ENCODE measurements at places on chromosomes 12 and 14.

DNA sequence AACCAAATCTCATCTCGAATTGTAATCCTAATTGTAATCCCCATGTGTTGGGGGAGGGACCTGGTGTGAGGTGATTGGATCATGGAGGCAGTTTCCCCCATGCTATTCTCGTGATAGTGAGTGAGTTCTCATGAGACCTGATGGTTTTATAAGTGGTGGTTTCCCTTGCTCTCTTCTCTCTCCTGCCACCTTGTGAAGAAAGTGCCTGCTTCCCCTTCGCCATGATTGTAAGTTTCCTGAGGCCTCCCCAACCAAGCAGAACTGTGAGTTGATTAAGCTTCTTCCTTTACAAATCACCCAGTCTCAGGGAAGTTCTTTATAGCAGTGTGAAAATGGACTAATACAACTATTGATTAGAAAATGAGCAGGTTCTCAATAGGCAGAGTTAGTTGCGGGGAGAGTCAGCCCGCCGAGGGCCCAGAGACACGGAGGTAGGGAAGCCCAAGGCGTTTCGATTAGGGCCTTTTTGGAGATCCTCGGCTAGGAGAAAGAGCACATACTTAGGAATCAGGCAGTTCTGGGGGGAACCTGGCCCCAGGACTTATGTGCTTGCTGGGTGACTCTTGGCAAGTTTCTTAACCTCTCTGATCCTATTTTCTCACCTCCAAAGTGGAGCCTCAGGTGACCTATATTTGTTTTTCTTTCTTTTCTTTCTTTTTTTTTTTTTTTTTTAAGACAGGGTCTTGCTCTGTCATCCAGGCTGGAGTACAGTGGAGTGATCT is 65.7 kb downstream of the MVK start:
- no peak for DNase-seq

DNA sequence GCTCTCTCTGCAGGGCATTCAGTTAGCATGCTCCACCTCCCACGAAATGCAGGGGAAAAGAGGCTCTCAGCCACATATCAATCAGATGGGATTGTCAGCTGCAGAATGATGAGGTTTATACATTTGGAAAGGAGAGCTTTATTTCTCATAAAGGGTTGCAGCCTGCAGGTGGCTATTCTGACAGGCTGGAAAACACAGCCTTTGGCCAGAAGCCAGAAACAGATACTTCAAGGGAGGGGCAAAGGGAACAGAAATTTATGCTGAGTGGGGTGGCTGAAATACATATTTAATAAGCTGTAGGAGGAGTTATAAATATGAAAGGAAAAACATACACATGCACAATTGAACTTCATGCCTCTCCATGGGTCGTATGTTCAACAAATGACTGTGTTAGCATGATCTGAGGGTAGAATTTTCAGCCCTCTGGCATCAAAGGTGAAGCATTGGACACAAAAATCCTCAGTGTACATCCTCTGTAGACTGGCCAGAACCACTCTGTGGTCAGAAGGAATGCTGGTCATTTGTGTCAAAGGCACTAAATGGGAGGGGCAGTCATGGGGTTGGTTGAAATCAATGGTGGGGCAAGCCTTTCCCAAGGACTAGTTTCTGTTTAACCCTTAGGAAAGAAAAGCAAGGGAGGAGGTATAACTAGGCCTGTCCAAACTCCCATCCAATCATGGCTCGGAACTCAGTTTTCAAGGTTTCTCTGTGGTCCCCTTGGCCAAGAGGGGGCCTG is 62.4 kb downstream of the TMX1 start:
- DNase-seq: no peak

- DNase-seq: no peak
Measured at GRCh38 chr12:65817866-65818265, 6.4 kb upstream of the HMGA2 start.

DNA sequence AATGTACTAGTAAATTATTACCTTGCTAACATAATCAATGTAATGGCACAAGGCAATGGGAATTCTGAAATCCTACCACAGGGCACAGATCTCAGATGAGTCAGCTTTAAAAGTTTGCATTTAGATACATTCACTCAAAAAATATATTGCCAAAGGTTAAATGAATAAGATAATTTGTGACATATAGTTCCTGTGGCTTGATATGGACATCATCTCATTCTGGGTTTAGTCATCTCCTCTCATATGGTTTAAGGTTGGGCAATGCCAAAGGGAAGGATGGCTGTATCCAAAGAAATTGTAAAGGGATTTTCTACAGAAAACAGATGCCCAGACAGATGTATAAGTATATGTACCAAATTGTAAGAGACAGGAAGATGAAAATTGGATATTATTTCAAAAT is 1065.0 kb downstream of the LRFN5 start:
- no peak for DNase-seq

DNA sequence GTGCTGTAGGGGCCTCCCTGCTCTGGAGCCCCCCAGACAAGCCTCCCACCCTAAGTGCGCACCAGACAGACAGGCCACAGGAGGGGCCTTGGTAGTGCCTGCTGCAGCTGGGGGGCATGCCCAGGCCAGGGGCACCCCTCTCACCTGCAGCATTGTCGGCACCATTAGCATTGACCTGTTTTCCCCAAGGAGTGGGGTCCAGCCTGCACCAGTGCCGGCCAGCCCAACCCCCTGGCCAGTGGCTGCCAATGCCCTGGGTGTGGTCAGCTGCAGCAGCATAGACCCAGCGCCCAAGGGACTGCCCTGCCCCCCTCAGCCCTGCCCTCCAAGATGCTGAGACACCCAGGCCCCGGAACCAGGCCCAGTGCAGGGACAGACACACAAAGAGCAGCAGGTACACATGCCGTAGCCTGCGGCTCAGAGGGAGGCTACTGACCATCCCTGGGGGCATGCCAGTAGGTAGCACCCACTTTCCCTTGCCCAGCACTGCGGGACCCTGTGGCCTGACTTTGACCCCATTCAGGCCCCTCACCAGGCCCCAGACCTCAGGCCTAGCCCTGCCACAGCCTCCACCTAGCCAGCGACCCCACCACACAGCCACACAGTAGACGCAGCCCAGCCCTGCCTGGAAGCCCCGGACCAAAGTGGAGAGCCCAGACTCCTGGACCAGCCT is 1.0 kb downstream of the AHNAK2 start:
- no peak for DNase-seq

- DNase-seq: no peak
Measured at GRCh38 chr12:131147894-131148293, 194.2 kb downstream of the ADGRD1 start.

- DNase-seq: no peak
Measured at GRCh38 chr12:76259106-76259505, 89.1 kb downstream of the BBS10 start.

DNA sequence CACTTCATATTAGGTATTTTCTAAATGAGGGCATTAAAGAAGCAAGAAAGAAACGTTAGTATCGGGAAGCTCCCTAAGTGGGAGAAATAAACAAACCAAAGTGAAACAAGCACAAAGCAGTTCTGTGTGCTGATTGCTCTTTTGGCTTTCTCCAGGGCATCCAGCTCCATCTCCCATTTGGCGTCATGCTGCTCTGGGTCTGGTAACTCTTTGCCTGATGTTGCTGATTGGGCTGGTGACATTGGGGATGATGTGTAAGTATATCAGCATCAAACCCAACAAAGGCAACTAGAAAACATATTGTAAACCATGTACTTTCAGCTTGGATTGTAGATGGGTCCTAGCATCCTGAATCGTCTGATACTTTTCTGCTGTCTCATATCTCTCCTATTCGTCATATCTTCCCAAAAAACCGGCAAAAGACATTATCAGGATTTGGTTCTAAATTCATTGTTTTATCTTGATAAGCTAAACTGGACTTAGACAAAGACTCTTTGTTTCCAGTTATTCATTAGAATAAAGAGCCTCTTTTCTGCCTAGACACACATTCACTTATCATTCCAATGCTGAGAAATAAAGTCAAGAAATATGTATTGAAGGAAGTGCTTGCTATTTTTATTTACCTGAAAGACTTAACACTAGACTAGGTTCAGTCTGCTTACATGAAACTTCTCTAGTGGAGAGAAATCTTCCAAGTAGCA is 2.4 kb downstream of the CLEC12B start:
- DNase-seq: no peak

GRCh38 chr14:91108941-91109611 is 4.8 kb upstream of the DGLUCY start:
- no peak for DNase-seq

DNA sequence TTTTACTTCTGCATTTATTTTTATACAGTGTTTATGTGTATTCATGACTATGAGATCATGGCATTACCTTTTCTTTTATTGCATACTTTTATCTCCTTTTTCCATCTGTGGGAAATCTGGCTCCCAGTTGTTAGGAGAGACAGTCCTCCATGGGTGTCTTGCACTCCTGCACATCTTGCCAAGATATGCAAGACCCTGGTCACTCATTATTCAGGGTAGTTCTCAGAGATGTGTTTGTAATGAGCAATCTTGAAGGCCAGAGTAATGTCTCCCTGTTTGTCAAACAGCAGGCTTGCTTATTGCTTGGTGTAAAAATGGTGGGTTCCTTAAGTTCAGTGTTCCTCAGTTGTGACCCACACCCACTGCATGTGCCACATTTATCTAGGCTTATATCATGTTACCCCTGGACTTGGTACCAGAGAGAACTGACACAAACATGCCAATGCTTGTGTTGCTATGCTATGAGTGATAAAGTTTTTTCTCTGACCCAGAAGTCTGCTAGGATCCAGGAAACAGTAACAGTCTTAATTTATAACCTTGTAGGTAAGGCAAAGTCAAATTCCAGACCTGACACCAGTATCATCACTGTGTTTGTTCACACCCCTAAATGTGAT is 36.8 kb downstream of the PPHLN1 start:
- no peak for DNase-seq

- DNase-seq: no peak
Measured at GRCh38 chr12:56216461-56216860, 5.3 kb downstream of the RNF41 start.

GRCh38 chr12:71556875-71557274 is 106.8 kb downstream of the ZFC3H1 start:
- DNase-seq: no peak

DNA sequence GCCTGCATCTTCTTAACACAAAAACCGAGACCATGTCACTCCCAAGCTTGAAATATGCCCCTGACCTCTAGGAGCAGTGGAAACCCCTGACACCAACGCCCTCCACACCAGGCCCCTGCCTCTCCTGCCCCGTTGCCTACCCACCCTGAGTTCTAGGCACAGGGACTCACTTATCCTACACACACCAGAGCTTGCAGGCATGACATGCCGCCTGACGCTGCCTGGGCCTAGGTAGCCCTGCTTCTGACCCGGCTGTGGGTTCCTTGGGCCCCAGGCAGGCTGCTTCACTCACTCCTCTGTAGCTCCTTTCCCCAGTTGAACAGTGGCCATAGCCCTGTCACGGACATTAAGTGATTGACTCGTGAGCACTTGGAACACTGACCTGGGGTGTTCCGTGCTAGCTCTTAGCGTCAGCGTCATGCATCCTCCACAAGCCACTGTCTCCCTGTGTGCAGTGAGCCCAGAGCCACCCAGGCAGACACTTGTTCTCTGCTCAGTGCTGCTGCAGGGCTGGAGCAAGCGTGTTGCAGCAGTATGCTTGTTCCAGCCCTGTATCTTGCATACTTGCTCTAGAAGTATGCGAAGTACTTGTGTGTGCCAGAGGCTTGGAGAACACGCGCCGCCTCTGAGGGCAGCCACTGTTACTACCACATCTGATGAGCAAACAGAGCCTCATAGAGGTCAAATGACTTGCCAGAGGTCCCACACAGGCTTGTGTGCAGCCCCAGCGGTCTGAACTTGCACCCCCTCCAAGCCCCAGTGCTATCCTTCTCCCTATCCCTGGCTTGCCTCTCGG is 15.6 kb downstream of the OTUB2 start:
- no peak for DNase-seq

DNA sequence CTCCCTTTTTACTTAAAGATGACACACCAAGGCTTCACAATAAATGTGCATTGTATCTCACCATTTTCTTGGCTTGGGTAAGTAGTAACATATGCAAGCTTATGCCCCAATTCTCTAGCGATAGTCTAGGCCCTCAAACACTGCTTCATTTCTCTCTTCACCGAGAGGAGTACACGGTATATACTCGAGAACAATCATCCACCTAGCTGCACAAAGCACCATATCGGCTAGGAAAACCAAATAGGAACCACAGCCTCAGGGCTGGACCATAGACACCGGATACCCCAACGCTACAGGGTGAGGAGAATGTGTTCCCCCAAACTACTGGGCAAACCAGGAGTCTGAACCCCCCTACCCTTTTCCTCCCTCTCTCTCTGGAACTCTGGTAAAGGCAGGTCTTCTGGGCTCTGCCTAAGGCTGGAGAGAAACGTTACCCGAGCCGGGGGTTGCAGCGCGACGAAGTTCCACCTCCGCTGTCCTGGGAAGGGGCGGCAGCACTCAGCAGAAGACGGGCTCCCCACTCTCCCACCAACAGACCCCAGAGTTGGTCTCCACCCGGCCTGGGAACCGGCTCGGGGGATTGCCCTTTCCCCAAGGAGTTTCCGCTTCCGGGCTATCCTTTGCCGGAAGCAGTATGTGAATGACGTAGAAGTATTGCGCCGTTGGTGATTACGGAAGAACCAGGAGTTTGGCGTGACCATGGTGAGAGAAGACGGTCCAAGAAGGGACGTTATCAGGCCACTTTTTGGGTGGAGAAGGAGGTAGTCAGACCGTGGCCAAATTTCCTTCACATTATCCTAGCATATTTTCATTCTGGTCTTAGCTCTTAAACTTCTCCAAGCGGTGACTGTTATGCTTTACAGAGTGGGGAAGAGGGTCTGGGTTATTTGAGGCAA is at the start of the genes AREL1 and FCF1:
TSS of gene AREL1 (minus strand) at position 582 of the 896 bp plus-strand sequence. CDS start 27,465 bp downstream, outside the sequence.
TSS of gene FCF1 (plus strand) at position 646 of the 896 bp plus-strand sequence. CDS start at position 700, 54 bp downstream.
- DNase-seq: no peak

DNA sequence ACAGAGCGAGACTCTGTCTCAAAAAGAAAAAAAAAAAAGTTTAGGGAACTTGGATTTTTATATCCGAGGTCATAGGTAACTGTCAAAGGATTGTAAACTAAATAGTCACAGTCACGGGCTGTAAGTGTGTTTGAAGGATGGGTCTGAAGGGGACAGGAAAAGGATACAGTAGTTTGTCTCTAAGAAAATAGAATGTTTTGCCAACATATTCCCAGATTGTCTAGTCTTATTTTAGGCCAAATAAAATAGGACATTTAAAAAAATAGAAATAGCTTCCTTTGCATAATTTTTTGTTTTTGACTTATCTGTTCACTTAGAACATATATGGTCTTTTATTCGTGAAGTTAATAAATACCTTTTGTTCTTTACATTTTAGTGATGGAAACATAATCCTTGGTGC is 24.2 kb upstream of the REP15 start:
- DNase-seq: no peak

DNA sequence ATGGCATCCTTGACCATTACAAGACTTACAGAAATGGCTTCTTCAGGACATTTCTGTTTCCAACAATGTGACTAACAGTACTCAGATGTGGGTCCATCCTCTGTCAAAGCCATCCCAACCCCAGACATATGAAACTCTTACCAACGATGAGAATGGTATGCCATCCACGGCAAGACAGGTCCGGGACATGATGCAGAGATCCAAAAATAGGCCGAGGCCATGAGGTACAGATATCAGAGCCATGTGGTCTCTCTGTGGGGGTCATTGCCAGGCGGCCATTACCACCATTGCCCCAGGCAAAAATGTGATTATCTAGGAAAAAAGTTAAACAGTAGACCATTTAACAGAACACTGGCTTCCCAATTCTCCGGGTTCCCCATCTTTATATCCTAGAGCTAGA is 27.5 kb downstream of the ZC2HC1C start:
- no peak for DNase-seq

GRCh38 chr12:130124605-130125244 is 37.5 kb upstream of the FZD10 start:
- no peak for DNase-seq

All from activated gamma-delta T cell (primary cell).